ENCODE measurements at places on chromosomes 3 and 15. TPM values are rescaled to one million over a fixed set of nuclear protein-coding genes. Genes with fewer than 3 reads are reported as not detected.

Gene CLDN11
- 2.5 TPM for total RNA-seq

Gene TERC
- total RNA-seq: 132 TPM

Gene CLRN1
- total RNA-seq: not detected

Gene KNL1
- 0.27 TPM for total RNA-seq

Gene MEGF11
- total RNA-seq: not detected

Gene EPHA3
- 3.5 TPM for total RNA-seq

Gene CPNE4
- 0.54 TPM for total RNA-seq

Gene CCDC54
- not detected for total RNA-seq

Gene FRMD5
- total RNA-seq: not detected

Gene ISLR
- 76.8 TPM for total RNA-seq

Gene SKOR1
- total RNA-seq: 0.78 TPM

GRCh38 chr3:190504354-190505125, 9.3 kb upstream of the IL1RAP start:
- DNase-seq: no peak

DNA sequence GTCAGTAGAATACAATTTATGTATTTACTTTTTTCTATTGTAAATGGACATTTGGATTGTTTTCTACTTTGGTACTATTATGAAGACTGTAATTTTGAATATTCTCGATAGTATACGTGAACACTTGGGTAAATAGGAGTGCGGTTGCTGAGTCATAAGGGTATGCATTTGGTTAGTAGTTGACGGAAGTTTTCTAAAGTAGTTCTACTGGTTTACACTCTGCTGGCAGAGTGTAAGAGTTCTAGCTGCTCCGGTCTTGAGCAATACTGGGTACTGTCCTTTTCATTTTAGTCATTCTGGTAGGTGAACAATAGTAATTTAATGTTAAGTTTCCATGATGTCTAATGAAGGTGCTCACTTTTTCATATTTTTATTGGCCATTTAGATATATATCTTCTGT, 70.0 kb downstream of the MEF2A start:
- DNase-seq: no peak

DNA sequence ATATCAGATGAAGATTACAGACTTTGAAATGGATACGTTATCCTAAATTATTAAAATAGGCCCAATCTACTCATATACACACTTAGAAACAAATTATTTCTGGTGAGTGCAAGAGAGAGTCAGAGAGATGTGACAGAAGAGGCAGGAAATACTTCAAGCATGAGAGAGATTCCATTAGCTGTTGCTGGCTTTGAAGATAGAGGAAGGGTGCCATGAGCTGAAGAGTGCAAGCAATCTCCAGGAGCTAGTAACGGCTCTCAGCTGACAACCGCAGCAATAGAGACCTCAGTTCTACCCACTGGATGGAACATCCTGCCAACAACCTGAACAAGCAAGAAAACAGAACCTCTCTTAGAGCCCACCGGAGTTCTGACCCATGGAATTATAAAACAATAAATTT, 270.7 kb upstream of the SLITRK3 start:
- DNase-seq: no peak

DNA sequence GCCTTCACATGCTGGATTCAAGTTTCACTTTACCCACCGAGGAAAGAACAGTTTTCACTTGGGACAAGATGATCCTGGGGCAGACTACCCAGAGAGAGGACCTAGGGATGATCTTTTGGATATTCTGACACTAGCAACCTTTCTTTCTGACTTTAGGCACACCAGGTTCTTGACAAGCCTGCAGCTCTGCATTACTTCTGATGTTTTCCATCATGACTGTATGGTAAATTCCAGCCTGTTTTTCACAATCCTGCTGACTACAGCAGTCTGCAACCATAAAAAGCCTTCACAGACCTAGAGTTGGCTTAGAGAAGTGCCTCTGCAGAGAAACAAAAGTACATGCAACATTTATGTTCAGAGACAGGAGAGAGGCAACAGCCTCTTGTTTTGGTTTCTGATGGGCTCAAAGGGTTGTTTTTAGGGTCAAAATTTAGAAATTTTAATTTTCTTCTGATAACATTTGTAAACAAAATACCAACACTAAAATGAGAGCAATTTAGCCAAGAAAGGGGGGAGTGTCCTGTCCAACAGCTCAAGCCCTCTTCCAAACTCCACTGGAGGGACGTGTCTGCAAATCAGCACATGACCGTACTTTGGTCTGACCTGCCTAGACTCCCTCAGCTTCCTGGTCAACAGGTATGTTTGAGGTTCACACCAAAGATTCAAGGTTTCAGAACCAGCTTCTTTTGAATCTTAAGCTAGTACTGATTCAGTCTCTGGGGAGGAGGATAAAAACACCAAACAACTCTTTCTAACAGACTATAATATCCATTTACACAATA, 799 bp downstream of the ABI3BP start:
- DNase-seq: no peak

DNA sequence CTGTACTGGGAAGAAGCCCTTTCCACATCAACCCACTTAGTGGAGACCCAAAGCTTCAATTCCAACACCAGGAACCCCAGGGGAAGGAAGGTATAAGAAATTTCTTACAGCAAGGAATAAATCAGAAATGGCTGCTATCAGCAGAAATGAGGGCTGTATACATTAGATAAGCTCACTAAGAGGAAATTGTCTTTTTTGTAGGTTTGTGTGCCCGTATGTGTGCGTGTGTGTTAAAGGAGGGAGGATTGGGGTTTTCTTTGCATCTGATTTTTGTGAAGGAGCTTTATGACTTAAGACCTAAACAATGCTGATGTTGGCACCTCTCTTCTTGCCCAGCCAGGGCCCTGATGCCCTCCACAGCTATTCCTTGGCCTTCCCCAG, 18.6 kb downstream of the ARRDC4 start:
- no peak for DNase-seq

DNA sequence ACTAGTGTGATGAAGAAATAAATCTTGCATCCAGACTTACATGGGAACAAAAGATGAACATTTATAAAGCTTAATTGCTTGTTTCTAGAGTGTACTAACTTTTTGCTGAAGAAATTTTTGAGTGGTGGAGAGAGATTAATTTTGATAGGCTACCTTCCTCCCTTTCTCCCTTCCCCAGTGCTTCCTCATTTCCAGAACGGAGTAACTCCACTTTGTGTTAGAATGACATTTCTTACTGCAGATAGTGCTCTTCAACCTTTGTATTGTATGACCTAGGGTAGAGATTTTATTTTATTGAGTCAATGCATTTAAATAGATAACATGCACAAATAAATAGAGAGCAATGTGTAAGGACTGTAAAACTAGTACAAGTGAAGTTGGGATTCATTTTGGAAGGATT, 1.9 kb downstream of the ATP1B3 start:
- no peak for DNase-seq

DNA sequence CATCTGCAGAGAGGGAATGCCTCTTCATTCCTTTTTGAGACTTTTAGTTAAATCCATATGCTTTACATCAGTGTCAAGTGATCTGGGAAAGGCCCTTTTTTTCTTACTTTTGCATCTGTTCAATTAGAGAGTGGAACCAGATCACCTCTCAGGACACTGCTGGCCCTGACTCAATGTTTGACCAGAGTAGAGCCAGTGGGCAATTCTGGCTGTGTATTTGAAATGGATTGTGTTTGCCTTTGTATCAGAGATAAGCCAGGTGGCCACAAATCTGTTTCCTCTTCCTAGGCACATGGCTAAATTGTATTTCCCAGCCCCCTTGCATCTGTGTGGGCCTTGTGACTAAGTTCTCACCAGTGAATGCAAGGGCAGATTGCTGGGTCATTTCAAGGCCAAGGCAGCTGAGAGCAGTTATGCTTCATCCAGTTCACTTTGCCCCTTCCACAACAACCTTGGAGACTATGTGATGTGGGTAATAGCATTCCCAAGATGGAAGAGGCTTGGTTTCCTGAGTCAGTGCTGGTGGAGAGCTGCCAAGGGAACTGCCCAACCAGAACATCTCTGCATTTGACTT, 75.6 kb upstream of the CACNA2D3 start:
- no peak for DNase-seq

GRCh38 chr3:14650193-14650592, 1.4 kb upstream of the CCDC174 start:
- DNase-seq: no peak

- DNase-seq: no peak
These were observed 123.4 kb upstream of the LRRN1 start for GRCh38 chr3:3675801-3676200.

DNA sequence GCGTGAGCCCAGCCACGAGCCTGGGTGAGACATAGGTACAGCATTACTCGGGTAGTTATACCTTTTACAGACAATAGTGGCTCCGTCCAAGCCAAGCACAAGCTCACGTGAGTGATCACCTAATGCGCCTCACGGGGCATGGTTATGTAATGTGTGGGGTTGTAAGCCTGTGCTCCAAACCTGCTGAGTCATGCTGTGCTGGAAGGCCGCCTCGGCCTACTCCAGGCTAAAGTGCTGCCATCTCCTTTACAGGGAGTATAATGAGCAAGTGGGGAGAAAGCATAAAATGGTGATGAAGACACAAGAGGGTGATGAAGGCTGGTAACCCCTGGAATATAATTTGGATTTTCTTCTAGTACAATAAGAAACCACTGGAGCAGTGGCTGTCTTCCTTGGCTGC, 175.8 kb upstream of the STT3B start:
- no peak for DNase-seq

GRCh38 chr3:42836150-42837123, 27.2 kb downstream of the ACKR2 start:
- no peak for DNase-seq

DNA sequence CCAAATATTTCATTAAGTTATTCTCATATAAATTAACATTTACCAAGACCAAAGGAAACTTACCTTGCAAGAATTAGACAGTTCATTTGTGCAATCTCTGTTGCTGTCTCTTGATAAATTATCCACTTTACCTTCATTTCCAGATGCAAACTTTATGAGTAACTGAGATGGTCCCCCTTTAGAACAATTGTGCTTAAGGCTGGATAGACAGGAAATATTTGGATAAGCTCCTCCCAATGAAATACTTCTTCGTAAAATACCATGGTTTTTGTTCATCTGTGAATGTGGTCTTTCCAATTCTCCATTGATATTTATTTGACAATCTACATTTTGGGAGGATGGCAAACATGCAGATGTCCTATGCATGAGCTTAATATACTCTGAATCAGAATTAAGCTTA, 78.2 kb downstream of the NEDD4 start:
- no peak for DNase-seq

DNA sequence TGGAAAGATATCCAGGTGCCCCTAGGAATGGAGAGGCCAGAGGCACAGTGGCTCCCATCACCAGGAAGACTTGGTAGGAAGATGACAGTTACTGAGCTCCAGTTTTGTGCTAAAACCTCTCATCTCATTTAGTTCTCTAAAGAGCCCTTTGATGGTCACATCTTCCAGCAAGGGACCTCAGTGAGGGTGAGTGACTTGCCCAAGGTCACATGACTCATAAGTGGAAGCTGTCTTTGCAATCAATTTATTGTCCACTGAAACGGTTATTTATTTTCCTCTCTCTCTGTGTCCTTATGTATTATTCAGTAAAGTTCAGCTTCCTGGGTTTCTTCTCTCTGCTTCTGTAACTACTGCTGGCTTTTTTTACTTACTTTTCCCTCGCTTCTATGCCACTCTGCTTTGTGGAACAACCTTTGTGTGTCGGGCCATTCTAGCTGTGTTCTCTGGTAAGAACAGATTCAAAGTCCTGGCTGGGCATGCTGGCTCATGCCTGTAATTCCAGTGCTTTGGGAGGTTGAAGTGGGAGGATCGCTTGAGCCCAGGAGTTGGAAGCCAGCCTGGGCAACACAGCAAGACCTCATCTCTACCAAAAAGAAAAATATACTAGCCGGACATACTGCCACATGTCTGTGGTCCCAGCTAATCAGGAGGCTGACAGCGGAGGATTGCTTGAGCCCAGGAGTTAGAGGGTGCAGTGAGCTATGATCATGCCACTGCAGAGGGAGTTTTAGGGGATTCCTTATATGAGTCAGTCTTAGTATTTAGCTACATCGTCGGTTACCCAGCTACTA, 55.9 kb downstream of the PDIA5 start:
- no peak for DNase-seq

DNA sequence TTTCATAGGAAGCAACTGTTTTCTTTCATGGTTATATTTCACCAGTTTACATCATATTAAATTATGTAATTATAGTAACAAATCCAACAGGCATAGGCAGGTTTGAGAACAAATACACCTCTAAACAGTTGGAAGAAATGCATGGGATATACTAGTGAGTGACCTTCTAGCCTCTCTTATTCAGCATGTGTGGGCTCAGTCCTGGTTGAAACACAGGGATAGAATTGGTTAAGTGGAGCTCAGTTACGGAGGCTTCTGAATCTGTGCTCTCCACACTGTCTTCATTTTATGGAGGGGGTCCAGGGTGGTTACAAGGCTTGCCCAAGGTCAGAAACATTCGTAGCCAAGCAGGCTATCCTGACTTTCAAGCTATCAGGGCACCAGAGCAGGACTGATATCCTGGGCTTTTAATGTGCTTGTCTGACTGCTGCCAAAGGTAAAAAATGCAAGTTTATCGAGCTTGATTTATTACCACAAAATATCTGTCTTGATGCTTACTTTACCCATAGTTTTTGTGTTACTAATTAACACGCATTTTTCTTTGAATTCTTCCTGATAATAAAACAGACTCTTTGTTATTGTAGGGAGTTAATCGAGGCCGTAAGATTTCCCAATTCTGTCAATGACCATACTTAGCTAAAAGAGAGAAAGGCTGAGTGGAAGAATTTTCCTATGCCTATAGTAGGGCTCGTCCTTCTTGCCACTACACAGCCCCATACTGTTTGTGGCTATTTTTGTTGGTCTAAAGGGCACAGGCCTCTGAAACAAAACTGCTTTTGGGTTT, 89.6 kb downstream of the FILIP1L start:
- no peak for DNase-seq

- no peak for DNase-seq
These were observed 103.0 kb downstream of the P3H2 start for GRCh38 chr3:190017521-190018288.

- no peak for DNase-seq
These were observed 296.8 kb downstream of the WDR72 start for GRCh38 chr15:53462651-53463050.

- no peak for DNase-seq
These were observed 153.4 kb upstream of the UMPS start for GRCh38 chr3:124576565-124577493.

DNA sequence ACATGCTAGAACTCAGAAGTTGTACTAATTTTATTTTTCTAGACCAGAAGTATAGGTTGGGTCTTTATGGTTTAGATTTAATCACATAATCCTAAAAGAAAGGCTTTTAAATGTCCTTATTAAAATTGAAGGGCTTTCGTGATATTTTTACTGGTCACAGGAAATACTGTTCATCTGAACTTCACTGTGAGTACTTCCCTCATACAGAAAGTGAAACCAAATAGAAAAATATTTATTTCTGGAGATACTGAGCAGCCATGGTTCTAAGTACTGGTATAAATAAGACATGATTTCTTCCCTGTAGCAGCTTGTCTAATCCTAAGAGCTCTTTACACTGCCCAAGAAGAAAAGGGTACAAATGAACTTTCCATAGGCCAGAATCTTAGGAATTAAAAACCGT, 2.0 kb downstream of the SNRK start:
- DNase-seq: no peak

- DNase-seq: no peak
These were observed 474.8 kb upstream of the CNTN4 start for GRCh38 chr3:1623896-1624295.

All from thoracic aorta (tissue), 2 donors.